Fibroblast of gingiva (primary cell): ENCODE measurements at places on chromosomes 12 and 14.

GRCh38 chr12:6821591-6822425 lies at the start of gene GPR162:
GPR162 (plus strand) TSS chr12:6821821; CDS start chr12:6823899, 2,078 bp downstream.
- peak; percentile 35 for DNase-seq

DNA sequence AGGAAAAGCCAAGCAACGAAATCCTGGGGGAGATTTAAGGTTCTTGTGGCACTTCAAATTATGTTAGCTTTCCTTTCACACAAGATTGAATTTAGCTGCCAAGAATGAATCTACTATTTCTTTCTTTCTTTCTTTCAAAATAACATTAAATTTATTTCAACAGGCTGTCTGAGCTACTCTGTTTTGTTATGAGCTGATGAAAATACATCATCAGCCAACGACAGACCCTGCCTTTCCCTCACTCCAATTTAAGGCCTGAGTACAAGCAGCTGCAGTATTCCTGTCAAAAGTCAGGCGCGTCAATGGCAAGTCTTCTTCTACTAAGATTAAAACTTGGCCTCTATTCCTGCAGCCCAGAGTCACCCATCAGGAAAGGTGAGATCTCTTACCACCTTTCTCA lies 347.7 kb upstream of the FLRT2 start:
- DNase-seq: no peak

DNA sequence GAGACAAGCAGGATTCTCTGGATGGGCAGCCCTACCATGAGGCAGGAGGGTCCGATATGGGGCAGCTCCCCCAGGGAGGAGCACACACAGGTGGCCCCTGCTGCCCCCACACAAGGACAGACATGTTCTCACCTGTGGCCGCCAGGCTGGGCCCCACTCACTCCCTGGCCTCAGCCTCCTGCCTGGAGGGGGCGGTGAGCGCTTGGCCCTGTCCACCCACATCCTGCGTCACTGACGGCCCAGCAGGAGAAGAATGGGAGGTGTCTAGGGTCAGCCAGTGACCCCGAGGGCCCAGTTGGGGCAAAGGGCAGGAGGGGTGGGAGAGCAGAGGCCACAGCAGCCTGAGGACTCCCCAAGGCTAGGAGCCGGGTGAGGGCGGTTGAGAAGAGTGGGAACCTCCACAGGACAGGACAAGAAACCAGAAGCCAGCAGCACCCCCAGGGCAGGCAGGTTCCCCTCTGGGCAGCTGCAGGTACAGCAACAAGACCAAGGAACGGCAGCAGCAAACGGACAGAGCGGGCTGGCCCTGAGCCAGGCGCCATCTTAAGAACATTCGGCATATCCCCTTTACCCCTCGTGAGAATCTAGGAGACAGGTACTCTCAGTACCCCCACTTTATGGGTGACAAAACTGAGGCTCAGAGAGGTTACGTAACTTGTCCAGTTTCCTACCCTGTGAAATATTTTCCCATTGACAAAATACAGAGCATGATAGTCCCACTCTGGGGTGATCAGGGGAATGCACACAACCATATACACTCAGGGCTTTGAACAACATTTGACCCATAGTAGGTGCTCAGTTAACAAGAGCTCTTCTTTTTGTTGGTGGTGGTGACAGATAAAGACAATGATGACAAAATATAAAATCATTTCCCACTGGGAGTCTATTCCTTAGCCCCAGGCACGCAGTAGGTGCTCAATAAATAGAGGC lies 74.3 kb downstream of the NCOR2 start:
- no peak for DNase-seq

DNA sequence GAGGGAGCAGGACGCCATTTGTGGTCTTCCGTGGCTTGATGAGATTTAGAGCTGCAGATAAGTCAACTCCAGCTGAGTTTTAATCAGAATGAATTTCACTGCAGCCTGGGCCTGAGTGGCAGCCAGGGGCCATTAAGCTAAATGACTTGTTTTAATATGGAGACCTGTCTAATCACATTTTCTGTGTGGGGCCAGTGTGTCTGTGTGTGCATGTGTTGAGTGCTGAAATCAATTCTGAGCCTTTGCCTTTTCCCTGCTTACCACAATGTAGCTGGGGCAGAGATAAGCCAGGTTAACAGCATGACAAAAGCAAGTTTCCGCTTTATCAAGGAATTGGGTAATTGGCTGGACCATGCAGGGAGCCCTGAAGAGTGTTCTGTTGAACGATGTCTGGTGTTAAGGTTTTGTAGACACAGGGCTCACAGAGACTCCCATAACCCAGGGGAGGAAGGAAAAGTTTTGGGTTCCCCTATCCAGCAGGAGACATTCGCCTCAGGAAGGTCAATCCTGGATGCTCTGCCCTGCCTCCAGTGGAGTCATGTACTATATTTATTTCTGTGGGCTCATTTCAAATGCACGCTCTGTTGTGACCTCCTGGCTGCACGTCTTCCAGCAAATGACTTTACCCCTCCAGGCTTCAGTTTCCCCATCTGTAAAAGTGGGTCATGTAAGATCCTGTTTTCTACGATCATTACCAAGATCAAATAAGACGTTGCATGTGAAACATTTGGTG lies 24.2 kb downstream of the RPH3A start:
- DNase-seq: no peak

- no peak for DNase-seq
Measured at GRCh38 chr12:100491104-100491503, 17.4 kb downstream of the NR1H4 start.

DNA sequence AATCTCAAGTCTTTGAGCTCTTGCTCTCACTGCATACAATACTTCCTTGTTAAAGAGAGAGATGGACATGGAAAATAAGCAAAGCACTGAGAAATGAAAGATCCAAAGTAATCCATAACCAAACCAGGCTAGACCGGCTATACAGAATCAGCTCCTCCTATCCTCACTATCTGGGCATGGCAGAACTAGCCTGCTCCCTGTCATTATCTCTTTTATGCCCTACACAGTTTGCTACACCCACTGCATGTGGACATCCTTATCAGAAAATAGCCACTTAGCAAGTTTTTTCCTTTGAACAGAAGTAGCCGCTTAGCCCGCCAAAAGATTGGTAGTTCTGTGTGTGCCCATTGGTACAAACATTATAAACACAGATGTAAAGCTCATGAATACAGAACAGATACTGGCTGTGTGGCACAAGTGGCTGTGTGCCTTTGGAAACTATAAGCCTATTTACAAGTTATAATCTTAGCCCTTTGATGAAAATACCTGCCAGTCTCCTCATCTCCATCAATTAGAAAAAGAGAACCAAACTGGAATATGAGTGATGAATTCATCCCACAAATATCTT lies 34.7 kb downstream of the SPTB start:
- no peak for DNase-seq

DNA sequence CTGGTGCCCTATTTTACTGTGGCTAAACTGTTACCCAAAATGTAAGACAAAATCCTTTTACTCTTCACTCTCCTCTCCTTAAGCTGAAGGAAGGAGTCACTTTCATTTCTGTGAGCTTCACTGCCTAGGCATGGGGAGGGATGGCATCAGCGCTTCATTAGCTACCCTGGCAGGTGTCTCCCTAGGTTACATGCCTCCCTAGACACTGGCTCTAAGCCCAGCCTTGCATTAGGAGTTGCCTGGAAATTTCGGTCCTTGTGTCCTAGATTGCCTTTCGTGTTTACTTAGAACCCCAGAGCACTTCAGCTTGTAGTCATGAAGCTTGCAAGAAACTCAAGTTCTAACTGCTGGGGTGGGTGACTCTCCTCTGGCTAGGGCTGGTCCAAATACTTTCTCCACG lies 520.5 kb upstream of the STXBP6 start:
- DNase-seq: no peak

DNA sequence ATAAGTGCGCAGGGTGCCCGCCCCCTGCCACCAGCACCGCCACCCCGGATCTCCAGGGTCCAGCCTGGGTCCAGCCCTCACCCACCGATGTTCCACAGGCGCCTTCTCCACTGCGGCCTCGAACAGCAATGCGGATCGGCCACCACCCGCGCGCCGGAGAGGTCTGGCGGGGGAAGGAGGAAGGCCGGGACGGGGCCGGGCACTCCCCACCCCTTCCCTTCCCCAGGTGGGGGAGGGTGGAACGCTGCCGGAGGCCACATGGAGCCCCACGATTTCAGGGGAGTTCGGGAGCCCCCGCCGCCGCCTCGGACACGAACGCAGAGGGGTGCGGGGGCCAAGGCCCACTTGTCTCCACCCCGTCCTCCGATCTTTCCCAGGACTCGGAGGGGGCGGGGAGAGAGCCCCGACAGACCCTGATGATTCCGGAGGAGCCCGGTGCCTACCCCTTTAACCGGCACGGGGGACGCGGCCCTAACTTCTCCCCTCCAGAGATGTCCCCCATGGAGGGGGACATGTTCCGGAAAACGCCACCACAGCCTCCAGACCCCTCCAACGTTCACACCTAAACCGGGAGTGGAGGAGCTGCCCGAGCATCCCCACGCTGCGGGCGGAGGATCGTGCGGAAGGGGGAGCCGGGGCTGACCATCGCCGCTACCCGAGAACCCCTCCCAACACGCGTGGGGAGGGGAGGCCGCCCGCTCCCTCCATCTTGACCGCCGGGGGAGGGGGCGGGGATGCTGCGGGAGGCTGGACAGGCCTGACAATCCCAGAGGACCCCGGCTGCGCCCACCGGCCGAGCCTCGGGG lies 1.1 kb downstream of the ATXN2 start:
- DNase-seq: peak; percentile 14

DNA sequence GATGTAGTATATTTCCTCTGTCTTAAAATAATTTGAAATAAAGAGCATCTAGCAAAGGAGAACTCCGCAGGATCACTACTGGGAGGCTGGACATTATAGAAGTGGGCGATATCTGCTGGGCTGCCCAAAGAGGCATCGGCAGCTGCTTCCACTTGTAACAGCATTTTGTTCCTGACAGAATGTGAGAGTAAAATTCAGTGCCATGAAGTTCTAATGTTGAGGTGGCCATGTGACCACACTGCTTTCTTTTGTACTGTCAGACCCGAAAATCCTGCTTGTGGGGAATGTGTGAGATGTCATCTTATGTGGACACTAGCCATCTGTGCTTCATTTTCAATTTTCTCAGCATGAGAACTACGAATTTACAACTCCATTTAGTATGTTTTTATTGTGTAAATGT lies 151.9 kb downstream of the ACSS3 start:
- no peak for DNase-seq

DNA sequence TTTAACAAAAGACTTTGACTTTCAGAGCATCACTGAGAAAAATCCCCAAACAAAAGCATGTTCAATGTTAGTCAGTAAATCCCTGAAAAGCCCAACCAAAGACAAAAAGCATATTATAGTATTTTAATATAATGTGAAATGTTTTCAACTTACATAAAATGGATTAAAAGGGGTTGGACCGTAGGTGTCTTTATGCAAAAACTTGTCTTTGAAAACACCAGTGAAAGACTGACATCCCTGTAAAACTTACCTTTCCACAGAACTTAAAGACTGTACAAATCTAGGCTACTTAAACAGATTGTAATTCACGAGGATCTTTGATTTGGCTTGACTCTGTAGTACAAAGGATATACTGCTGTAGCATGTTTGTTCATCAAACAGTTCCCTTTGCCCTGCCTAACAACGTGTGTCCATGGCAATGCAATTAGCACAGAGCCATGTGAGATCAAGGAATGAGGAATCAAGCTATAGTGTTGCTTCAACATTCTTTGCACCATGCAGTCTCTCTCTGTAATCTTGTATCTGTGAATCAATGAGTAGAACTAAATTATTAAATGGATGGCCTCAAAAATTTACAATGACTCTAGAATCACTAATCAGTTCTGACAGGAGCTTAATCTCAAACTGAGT lies 138.5 kb upstream of the SYT1 start:
- peak; percentile 8 for DNase-seq

DNA sequence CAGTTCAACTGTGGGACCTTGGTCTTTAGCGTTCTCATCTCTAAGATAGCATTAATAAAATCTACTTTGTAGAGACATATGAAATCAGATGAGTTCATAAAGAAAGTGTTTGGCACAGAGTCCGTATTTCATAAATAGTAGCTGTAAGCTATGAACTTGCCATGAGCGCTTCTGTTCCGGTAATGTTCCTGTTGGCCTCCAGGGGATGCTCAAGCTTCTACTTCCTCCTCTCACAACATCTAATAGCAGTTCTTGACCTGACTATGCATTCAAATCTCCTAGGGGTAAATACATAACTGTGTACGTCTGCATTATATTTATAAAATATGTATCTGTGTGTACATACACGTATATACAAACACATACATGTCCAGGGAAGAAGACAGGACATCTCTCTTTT lies 288.2 kb upstream of the TMPO start:
- DNase-seq: no peak

DNA sequence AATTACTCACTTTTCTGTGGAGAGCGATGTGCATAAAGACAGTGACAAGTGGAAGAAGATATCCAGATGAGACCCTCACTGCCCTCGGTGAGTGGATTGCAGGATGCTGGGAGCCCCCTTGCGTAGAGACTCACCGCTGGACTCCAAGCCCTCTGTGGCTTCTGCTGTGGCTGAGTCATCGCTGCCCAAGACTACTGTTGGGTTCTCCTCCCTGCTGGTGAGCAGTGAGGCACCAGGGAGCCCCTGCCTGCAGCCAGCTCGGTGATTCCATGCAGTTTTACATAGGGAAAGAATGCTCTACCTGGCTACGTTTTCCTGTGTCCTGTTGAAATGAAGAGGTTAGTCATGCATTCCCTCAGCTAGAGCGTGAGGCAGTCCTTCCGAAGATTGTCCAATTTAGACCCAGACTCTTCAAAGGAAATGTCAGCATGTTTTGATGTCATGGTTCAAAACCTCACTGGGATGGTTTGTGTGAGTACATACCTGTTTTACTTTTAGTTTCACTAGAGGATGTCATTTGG lies 28.2 kb downstream of the TRAF3 start:
- DNase-seq: no peak

GRCh38 chr12:21323736-21324135 lies 11.0 kb downstream of the SLCO1A2 start:
- no peak for DNase-seq

- DNase-seq: no peak
Measured at GRCh38 chr12:55985341-55985740, 11.5 kb downstream of the RAB5B start.

- DNase-seq: no peak
Measured at GRCh38 chr12:11568155-11568761, 81.2 kb upstream of the ETV6 start.

- DNase-seq: peak; percentile 90
Measured at GRCh38 chr12:104263580-104264358, 39.8 kb upstream of the EID3 start.

- no peak for DNase-seq
Measured at GRCh38 chr14:101301011-101301410, 260.3 kb upstream of the DIO3 start.

- DNase-seq: no peak
Measured at GRCh38 chr12:128705140-128705539, 118.6 kb downstream of the SLC15A4 start.
